ENCODE measurements at places on chromosomes 4 and X. TPM values are rescaled to one million over a fixed set of nuclear protein-coding genes. Genes with fewer than 3 reads are reported as not detected.

The EGFL6 gene
- 15.7 TPM for total RNA-seq

The TSPAN7 gene
- 32.0 TPM for total RNA-seq

The SPARCL1 gene
- total RNA-seq, result 302 TPM

The CXorf66 gene
- total RNA-seq, result not detected

The ZFP92 gene
- 5.4 TPM for total RNA-seq

The ARHGAP4 gene
- 43.0 TPM for total RNA-seq

The RTL3 gene
- not detected for total RNA-seq

The APLN gene
- total RNA-seq, result 5.6 TPM

The HSFX1 gene
- 0.64 TPM for total RNA-seq

The LRP2BP gene
- total RNA-seq, result 0.64 TPM

The FRG1 gene
- 34.9 TPM for total RNA-seq

The FRMPD3 gene
- total RNA-seq, result 0.13 TPM

DNA sequence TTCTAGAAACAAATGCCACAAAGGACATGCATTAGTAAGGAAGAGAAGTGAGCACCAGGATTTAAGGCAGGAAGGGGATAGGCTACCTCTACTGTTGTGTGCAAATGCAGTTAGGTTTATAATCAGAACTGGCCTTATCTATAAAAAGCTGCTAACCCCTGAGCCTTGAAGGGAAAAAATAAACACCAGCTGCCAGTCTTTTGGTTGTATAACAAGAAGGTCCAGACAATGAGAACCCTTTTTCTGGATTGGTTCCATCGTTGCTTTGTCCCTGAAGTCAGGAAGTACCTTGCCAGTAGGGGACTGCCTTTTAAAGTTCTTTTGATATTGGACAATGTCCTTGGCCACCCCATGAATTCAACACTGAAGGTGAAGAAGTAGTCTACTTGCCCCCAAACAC is 126.7 kb upstream of the OTUD4 start:
- DNase-seq, result no peak

GRCh38 chrX:22691966-22692565 is 307.7 kb upstream of the DDX53 start:
- DNase-seq, result no peak

DNA sequence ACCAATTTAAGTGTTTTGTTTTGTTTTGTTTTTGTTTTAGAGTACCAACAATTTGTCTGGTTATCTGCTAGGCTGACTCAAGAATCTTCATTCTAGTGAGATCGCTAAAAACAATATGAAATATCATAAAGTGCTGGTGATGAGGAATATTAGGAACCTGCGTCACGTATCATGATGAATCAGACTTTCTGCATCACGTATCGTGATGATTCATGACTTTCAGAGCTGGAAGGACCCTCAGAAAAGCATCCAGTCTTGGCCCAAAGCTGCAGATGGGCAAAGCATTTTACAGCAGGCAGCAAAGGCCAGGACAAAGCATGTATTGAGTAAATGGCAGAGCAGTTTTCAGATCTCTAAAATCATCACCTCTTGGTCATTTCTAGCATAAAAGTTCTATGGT is 278.0 kb upstream of the BOD1L1 start:
- DNase-seq, result no peak

DNA sequence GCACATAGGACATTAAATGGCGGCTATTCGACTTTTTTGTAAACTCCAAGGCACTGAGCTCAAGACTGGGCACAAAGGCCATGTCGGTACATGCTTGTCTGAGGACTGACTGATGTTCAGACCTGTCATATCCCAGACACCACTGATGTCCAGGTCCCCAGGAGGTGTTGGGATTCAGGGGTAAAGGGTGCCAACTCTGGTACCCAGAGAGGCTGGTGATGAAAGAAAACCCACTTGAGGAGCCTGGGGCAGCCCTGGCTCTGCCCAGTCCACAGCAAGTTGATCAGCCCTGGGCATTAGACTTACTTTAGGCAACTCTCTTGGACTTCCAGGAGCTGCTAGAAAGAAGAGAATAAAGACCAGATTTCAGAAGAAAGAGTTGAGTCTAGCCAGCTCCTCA is 18.7 kb downstream of the SASH3 start:
- no peak for DNase-seq

DNA sequence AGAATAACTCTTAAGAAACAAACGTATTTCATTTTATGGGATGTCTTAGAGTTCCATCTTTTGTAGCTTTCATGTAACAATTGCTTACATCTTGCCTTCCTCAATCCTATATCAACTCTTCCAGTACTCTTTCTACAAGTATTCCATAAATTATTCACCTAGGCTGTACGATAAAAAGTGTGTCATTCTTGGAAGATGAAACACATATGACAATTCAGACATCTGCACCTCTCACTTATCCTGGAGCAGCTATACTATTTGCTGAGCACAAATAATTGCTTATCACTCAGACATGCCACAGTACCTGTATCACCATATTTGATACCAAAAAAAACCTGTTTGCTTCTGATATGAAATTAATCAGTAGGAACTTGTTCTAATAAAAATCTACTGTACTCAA is 1.0 kb downstream of the POF1B start:
- no peak for DNase-seq

DNA sequence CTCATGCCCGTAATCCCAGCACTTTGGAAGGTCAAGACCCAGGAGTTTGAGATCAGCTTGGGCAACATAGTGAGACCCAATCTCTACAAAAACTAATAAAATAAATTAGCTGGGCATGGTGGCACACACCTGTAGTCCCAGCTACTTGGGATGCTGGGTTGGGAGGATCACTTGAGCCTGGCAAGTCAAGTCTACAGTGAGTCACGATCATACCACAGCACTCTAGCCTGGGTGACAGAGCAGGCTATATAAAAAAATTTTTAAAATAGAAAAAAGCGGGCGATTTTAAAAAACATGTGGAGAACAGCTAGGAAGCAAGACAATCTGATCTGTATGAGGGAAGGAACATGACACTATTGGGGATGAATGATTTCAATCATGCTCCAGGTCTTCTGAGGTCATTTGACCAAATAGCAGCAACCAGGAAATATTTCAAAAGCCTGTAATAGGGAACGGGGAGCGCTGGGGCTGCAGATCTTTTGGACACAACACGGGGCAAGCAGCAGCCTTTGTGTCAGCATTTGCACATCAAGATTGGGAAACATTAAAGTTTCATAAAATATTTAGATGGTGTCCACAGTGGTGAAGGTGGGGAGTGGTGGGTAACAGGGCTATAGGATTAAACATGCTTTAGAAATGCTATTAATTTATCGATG is 48.3 kb upstream of the GUCY1A1 start:
- DNase-seq, result no peak

DNA sequence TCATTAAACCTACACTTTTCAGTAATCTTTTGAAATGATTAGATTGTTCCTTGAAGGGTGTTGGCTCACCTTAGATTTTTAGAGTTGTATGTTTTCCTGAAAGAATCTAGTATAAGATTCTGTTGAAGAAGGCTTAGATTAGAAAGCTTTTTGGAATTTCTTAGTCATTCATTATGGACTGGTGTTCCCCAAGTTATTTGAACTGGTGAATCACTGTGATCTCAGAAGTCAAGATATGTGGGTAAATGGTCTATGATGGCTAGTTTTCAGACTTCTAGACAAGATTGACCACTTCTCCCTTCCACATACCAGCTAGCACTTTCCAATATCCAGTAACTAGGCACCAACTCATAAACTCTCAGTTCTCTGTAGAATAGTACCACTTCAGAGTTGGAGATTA is 138.1 kb downstream of the KDM6A start:
- no peak for DNase-seq

- no peak for DNase-seq
Observed at GRCh38 chr4:42280327-42281095, 116.8 kb upstream of the SHISA3 start.

All from mesenteric fat pad (tissue), 1 donor.